ENCODE measurements at places on chromosomes 12 and 14. TPM values are rescaled to one million over a fixed set of nuclear protein-coding genes. Genes with fewer than 3 reads are reported as not detected.

The BIN2 gene
- polyA plus RNA-seq = not detected

The NRXN3 gene
- polyA plus RNA-seq = 7.0 TPM

The TAS2R43 gene
- polyA plus RNA-seq = not detected

The MYO1A gene
- 0.02 TPM for polyA plus RNA-seq

Data from BJ (cell line).